ENCODE measurements at places on chromosomes 3 and 15. TPM values are rescaled to one million over a fixed set of nuclear protein-coding genes. Genes with fewer than 3 reads are reported as not detected.

- DNase-seq: no peak
These were observed 18.0 kb upstream of the TSC22D2 start for GRCh38 chr3:150390087-150390486.

- no peak for DNase-seq
These were observed 149.9 kb downstream of the OR4M2 start for GRCh38 chr15:22229990-22230819.

GRCh38 chr3:60101621-60102020 is 1051.8 kb upstream of the CFAP20DC start:
- DNase-seq: no peak

GRCh38 chr3:94481226-94481898 is 418.5 kb downstream of the NSUN3 start:
- no peak for DNase-seq

DNA sequence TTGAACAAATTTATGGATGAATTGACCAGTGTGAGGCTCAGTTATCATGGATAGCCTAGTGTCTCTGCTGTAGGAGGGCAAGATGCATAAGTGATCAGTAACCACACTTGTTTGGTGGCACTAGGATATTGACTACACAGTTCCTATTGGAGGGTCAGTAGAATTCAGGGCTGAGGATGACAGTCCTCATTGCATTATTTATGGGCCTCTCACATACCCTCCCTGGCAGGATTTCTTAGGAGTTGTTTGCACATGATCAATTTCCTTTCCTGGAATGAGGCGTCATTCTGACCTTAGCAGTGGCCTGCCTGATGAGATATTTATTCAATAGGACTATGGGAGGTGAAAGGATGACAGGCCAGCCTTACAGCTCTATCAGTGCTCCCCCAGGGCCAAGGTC is 125.1 kb upstream of the AGBL1 start:
- DNase-seq: no peak

Gene GOLGA6L4
- total RNA-seq: 3.8 TPM

DNA sequence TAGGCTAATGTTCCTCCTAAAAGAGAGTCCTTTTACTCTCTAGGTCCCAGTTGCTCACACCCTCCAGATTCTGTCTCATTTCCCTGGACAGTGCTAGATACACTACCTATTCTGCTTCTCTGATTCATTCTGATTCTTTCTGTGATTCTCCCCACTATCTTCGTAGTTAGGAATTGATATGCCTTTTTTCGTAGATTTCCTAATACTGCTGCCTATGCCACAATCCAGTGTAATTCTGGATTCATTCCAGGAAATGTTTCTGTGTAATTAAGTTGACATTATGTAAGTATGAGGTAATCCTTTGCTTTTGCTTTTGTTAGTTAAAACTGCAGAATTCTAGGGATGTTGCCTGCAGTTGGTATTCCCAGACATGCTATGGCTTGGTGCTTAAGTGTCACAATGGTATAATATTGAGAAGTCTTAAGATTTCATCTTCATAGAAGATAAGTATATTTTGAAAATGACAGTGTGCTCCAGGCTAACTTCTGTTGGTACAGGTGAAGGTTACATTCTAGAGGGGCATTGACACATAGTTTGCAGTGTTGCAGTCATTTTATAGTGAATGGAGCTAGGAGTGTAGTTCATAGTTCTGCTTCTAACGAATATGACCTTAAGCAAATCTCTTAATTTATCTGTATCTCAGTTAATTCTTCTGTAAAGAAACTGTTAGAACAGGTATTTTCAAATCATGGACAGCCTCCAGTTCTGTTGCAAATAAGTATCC is 54.3 kb downstream of the RIOX2 start:
- no peak for DNase-seq
